Lung (tissue), 17 donors: ENCODE measurements at places on chromosomes 3 and 15.

GRCh38 chr3:149507491-149508324, 33.2 kb downstream of the TM4SF4 start:
- no peak for DNase-seq

DNA sequence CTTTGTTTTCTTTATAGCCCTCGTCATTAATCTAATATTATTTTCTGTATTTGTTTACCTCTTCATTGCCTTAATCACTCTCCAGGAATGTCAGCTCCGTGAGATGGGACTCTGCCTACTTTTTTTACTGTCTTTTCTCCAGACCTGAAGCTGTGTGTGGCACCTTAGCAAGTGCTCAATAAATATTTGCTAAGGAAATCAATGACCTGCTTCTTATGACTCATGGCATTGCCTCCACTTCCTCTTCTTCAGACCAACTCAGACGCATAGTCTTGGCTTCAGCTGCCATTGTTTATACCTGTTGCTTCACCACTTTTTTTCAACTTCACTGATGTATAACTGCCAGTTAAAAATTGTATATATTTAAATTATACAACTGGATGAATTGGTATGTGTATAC, 218.5 kb upstream of the CMC1 start:
- no peak for DNase-seq

- DNase-seq, result peak; percentile 72
Observed at GRCh38 chr3:187679638-187680396, 9.6 kb upstream of the SST start.

DNA sequence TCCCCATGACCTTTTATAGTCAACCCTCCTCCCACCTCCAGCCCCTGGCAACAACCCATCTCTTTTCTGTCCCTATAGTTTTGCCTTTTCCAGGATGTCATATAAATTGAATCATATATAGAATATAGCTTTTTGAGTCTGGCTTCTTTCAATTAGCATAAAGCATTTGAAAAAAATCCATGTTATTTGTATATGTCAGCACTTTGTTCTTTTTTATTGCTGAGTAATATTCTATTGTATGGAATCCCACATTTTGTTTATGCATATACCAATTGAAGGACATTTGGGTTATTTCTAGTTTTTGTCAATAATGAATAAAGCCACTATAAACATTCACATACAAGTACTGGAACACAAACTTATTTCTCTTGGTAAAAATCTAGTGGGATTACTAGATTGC, 58.0 kb upstream of the SSR3 start:
- no peak for DNase-seq

- no peak for DNase-seq
Observed at GRCh38 chr3:8317661-8318649, 183.7 kb upstream of the LMCD1 start.

DNA sequence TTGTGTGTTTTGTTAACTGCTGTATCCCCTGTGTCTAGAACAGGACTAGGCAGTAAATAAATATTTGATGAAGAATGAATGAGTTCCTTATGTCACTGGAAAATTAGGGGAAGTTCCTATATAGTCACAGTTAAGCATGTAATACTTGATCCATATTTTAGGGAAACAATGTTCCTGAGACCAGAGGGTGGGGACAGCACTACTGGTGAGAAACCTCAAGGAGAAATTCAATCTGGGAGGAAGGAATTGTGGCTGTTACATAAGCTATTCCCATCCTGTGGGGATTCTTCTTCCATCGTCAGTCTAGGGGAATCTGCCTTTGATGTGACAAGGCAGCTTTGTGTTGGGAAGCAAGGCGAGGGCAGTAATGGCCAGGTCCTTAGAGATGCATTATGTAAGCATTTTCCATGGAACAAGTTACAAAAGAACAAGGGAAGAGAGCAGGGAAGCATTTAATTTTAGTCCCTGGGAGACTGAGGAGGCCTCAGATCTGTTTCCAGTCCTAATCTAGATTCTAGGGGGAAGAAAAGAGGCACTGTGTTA, 219.3 kb upstream of the TTC14 start:
- no peak for DNase-seq

GRCh38 chr3:127427156-127427555, 139.3 kb upstream of the PRR20G start:
- no peak for DNase-seq

DNA sequence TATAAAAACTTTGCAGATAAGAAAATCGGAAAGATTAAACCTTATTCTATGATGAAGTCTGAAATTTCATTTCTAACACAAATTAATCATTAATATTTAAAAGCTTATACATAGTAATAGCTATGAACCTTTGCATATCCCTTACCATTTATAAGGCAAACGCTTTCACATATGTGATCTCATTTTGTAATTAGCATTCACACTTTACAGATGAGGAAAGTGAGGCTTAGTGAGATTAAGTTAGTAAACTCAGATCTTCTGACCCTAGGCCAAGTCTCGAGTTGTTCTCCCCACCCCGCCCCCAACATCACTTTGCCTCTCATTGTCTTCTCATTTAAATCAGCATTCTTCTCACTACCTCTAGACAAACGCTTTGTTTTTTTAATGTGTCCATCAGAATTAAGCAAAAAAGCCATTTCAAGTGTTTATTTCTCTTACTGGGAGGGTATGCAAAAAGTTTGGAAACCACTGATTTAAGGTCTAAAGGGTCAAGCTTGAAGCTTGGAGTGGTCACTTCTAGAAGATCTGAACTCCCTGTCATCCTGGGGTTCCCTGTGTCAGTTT, 172.9 kb upstream of the BCL6 start:
- DNase-seq, result no peak

DNA sequence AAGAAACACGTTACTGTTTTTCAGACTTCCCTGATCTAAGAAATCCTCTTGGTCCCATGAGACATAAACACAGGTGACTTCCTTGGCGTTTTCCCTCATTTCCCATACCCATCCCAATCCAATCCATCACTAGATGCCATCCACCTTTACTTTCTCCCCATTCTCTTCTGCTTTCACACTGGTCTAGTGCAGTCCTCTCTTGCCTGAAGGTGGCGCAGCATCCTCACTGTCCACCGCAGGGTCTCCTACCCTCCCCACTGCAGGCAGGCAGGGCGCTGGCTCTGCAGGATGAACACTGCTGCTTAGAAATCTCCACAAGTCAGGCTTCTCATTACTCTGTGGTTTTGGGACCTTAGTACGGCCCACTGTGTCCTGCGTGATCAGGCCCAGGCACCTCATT, 58.2 kb downstream of the RAB7A start:
- peak; percentile 16 for DNase-seq

- DNase-seq, result no peak
Observed at GRCh38 chr15:71686221-71687050, 123.9 kb upstream of the NR2E3 start.

- no peak for DNase-seq
Observed at GRCh38 chr3:98003306-98003969, 31.2 kb upstream of the RIOX2 start.

GRCh38 chr3:6709178-6709577, 151.7 kb upstream of the GRM7 start:
- no peak for DNase-seq

DNA sequence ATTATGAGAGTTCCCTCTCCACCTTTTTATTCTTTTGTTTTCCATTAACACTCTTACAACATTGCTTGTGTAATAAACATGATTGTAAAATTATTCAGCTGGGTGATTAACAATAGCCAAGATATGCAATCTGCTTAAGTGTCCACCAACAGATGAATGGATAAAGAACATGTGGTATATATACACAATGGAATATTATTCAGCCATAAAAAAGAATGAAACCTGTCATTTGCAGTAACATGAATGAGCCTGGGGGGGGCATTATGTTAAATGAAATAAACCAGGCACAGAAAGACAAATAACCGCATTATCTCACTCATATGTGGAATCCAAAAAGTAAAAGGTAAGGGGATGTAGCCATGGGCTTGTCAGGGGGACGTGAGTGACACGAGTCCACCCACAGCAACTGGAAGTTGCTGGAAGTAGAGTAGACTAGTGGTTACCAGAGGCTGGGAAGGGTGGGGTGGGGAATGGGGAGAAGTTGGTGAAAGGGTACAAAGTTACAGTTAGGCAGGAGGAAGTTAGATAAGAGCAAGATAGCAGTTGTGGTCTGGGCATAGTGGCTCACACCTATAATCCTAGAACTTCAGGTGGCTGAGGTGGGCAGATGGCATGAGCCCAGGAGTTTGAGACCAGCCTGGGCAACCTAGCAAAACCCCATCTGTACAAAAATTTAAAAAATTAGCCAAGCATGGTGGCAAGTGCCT, 28.7 kb upstream of the CD47 start:
- DNase-seq, result no peak

- no peak for DNase-seq
Observed at GRCh38 chr15:65494076-65494475, 23.4 kb downstream of the DPP8 start.

DNA sequence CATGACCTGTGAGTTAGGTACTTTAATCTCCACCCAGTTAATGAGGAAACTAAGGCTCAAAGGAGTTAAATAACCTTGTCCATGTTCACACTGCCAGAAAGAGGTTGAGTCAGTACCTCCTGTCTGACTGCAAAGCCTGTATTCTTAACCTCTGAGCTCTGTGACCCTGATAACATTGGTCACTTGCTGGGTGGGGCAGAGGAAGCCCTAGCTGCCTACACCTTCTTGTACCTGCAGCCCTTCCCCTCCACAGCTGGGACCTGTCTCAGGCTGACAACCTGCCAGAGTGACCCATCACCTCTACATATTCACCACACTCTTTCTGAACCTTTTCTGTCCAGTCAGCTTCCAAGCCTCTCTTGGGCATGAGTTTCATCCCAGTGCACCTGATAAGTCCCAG, 106.1 kb upstream of the HES1 start:
- no peak for DNase-seq

GRCh38 chr3:108150200-108150599, 59.4 kb upstream of the CD47 start:
- DNase-seq, result no peak

- DNase-seq, result peak; percentile 94
Observed at GRCh38 chr3:141426404-141427034, 58.2 kb downstream of the ZBTB38 start.

- DNase-seq, result no peak
Observed at GRCh38 chr3:101271728-101272127, 48.6 kb downstream of the IMPG2 start.

DNA sequence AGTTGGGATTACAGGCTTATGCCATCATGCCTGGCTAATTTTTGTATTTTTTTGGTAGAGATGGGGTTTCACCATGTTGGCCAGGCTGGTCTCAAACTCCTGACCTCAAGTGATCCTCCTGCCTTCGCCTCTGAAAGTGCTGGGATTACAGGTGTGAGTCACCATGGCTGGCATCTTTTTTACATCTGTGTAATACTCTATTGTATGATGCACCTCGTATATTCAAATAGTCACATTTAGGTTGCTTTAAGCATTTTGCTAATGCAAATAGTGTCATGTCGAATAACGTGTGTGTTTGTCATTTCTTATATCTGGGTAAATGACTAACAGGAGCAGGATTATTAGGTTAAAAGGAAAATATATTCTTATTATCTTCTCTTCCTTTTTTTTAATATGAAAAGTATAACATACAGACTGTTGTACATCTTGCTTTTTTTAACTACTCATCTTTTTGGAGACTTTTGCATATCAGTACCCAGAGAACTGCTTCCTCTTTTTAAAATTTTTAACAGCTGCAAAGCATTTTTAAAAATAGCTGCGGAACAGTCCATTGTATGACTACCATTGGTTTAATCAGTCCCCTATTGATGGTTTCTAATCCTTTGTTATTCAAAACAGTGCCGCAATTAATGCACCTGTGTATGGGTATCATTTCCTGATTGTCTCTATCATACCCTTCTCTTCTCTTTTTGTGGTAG, 13.4 kb downstream of the SCAMP5 start:
- no peak for DNase-seq

- DNase-seq, result no peak
Observed at GRCh38 chr3:123821920-123822319, 62.2 kb downstream of the MYLK start.

- no peak for DNase-seq
Observed at GRCh38 chr3:87088430-87088992, 97.6 kb upstream of the VGLL3 start.

DNA sequence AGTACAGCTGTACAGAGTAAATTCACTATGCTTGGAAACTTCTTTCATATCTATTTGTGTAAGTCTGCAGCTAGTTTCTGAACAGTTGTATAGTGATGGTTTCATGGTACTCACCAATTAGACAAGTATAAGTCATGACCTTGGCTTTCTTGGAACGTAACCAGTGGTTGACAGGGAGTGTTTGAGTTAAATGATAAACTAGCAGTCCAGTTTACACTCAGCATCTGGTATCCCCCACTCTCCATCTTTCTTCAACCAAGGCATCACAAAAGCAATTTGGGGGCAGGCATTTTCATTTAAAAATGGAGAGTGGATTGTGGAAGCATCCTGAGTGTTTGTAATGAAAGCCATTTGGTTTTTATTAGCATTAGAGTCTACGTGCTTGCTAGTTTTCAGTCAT, 26.0 kb downstream of the MME start:
- DNase-seq, result peak; percentile 76

GRCh38 chr15:71042356-71042922, 72.8 kb upstream of the THSD4 start:
- DNase-seq, result no peak

- DNase-seq, result no peak
Observed at GRCh38 chr3:94423578-94423977, 360.7 kb downstream of the NSUN3 start.

DNA sequence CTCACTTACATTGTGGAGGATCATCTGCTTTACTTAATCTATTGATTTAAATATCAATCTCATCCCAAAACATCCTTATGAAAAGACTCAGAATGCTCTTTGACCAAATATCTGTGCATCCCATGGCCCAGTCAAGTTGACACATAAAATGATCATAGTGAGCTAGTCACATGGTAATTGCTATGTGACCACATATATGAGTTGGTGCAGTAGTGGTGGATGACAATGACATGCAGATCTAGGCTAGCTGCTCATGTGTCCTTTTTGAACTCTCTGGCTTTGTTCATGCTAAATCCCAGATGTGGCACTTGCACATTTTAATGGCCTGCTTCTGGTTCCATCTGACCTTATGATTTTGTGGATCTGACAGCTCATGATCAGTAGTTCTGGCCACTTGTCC, 156.2 kb downstream of the NFKBIZ start:
- DNase-seq, result no peak

GRCh38 chr15:51051776-51052175, 42.9 kb downstream of the TNFAIP8L3 start:
- peak; percentile 64 for DNase-seq

DNA sequence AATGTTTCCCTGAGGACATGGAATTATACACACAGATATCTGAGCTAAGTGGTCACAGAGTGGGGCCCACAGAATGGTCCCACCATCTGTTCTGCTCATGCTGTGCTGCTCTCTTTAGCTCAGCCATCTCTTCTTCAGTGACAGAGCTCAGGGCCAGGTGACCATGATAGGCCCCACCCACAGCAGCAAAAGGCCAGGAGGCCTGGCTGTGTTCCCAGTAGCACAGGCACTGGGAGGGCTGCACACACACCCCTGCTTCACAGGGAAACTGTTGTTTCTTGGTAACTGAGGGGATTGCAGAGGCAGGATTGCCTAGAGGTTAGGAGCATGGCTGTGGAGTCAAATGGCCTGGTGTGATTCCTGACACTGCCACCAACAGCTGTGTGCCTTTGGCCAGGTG, 4.8 kb upstream of the FBXW12 start:
- DNase-seq, result peak; percentile 19
